Adrenal gland (tissue), 19 donors: ENCODE measurements at places on chromosomes 2 and 18. TPM values are rescaled to one million over a fixed set of nuclear protein-coding genes. Genes with fewer than 3 reads are reported as not detected.
A peak's percentile ranks its signal among the peaks of the same experiment; 100 is the strongest.

- H3K27ac ChIP-seq, result no peak overlapping the region
- DNase-seq, result no peak
- H3K4me3 ChIP-seq, result no peak overlapping the region
- H3K36me3 ChIP-seq, result no peaks in the 10 kb centered on the region
Observed at GRCh38 chr2:183416753-183417152, 292.5 kb downstream of the NUP35 start.

SYT4 gene
- 1.9 TPM for total RNA-seq

GRCh38 chr2:105753380-105753779 is 8.7 kb downstream of the NCK2 start:
- no peaks in the 10 kb centered on the region for H3K36me3 ChIP-seq
- H3K27ac ChIP-seq, result no peak overlapping the region
- no peak for DNase-seq
- H3K27me3 ChIP-seq, result no peaks in the 10 kb centered on the region
- H3K4me1 ChIP-seq, result peaks cover 13% of the 10 kb centered on the region

CLEC4F gene
- not detected for total RNA-seq

- H3K4me3 ChIP-seq, result no peak overlapping the region
- no peak overlapping the region for H3K27ac ChIP-seq
- DNase-seq, result peak; percentile 56
- H3K36me3 ChIP-seq, result no peaks in the 10 kb centered on the region
Observed at GRCh38 chr2:23566241-23567142, 181.5 kb downstream of the KLHL29 start.

- no peak for DNase-seq
- no peak overlapping the region for H3K27ac ChIP-seq
- H3K4me3 ChIP-seq, result no peak overlapping the region
- H3K36me3 ChIP-seq, result no peaks in the 10 kb centered on the region
- no peaks in the 10 kb centered on the region for H3K27me3 ChIP-seq
- no peaks in the 10 kb centered on the region for H3K4me1 ChIP-seq
Observed at GRCh38 chr2:40606862-40607261, 155.0 kb upstream of the SLC8A1 start.

- H3K27me3 ChIP-seq, result no peaks in the 10 kb centered on the region
- no peak for DNase-seq
- H3K4me3 ChIP-seq, result no peak overlapping the region
- no peaks in the 10 kb centered on the region for H3K4me1 ChIP-seq
- H3K36me3 ChIP-seq, result no peaks in the 10 kb centered on the region
- no peak overlapping the region for H3K27ac ChIP-seq
Observed at GRCh38 chr2:211900000-211900399, 638.6 kb downstream of the ERBB4 start.
